ENCODE measurements at places on chromosomes 2 and 18. TPM values are rescaled to one million over a fixed set of nuclear protein-coding genes. Genes with fewer than 3 reads are reported as not detected.

Gene HSBP1L1
- 66.9 TPM for total RNA-seq

Gene FTCDNL1
- total RNA-seq = 4.9 TPM

Gene PAX3
- total RNA-seq = not detected

Gene MATN3
- 1.2 TPM for total RNA-seq

Gene GPC1
- total RNA-seq = 447 TPM

Gene TRMT61B
- total RNA-seq = 26.4 TPM

Gene TMEFF2
- 55.8 TPM for total RNA-seq

Gene ACVR1C
- total RNA-seq = 0.09 TPM

GRCh38 chr2:66766582-66766981 is 331.7 kb downstream of the MEIS1 start:
- DNase-seq = no peak

- DNase-seq = no peak
Observed at GRCh38 chr2:236551471-236552211, 18.0 kb upstream of the ACKR3 start.

DNA sequence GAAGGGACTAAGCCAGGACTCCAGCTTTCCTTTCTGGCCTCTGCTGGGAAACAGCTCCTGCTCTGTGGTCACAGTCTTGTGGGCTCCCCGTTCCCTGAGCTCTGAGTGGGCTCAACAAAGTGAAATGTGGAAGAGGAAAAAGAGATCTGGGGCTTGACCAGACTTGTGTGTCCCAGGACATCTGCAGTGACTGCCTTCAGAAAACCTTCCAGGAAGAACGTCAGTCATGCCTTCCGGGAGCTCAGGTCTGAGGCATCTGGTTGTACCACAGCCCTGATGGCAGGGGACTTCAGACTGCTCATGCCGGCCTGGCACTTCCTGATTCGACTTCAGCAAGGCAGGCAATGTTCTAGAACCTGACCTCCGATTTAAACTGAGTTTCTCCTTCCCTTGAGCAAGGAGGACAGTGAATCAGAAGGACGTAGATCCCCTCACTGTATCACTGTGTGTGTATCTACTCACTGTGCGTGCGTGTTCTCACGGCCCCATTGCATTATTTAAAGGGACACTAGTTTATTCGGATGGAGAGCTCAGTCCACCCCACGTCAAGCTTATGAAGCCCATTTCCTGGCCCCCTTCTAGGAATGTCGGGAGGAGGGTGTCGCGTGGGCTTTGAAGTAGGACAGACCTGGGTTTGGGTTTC is 548 bp upstream of the FBLN7 start:
- DNase-seq = no peak

- DNase-seq = no peak
Observed at GRCh38 chr2:15936277-15937104, 3.9 kb upstream of the MYCN start.

DNA sequence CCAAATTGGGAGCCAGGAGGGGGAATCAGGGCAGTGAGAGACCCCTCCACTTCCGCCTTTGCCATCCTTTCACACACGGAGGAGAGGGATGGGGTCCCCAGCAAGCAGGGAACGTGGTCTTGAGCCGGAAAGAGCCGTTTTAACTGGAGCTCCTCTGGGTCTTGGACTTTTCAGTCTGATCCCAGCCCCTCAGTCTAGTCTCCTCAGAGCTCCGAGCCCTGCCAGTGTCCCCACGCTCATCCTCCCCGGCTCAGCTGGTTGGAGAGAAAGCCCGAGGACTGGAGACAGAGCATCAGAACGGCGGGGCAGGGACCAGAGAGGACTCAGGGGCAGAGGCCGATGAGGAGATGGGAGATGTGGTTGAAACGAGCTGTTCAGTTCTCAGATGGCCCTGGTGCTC is 26.1 kb upstream of the OTOF start:
- no peak for DNase-seq

DNA sequence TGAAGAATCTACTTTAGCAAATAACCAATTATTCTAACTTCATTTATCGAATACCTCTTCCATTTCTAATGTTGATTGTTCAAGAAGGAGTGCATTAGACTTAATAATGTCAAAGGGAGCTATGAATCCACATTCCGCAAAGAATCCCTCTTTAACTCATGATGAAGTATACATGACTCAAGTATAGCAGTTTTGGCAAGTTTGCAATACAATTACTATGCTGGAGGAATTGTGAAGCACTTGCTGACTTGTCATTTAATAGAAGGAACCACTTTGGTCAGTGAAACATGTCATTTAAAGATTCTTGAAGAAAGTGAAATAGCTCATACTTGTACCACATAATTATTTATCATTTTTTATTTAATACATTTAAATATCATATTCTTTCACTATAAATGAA is 125.1 kb downstream of the SLC39A10 start:
- no peak for DNase-seq

DNA sequence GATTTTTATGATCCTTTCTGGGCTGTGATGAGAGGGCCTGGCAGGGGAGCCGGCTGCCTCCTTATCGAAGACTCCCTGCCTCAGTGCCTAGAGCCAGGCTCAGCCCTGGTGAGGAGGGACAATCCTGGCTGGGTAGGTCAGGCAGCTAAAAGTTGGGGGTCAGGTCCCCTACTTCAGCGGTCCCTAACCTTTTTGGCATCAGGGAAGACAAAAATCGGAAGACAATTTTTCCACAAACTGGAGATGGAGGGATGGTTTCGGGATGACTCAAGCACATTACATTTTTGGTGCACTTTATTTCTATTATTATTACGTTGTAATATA is 53.1 kb downstream of the HS1BP3 start:
- no peak for DNase-seq

DNA sequence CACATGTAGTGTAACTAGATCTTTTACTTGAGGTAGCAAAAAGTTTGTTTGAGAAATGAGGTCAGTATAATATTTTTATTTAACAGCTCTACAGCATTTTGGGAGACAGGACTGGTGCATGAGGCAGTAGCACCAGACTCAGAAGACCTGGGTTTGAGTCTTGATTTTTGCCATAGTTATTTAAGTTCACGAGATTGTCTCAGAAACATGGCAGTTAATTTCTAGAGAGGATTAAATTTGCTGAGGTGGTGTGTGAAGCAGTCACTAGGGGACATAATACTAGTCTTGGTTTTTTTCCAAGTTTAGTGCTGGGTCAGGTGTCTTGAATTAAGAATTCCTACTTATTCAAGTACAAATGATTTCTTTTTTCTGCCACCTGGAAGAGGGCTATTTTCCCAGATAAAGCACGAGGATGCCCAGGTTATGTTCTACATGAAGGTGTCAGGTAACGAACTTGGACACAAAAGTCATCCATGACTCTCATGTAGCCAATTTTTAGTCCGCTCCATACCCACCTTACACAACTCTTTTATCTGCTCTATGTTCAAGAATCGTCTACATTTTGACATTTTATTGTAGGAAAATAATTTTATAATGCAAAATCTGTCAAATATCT is 1.4 kb downstream of the MARCHF7 start:
- no peak for DNase-seq

DNA sequence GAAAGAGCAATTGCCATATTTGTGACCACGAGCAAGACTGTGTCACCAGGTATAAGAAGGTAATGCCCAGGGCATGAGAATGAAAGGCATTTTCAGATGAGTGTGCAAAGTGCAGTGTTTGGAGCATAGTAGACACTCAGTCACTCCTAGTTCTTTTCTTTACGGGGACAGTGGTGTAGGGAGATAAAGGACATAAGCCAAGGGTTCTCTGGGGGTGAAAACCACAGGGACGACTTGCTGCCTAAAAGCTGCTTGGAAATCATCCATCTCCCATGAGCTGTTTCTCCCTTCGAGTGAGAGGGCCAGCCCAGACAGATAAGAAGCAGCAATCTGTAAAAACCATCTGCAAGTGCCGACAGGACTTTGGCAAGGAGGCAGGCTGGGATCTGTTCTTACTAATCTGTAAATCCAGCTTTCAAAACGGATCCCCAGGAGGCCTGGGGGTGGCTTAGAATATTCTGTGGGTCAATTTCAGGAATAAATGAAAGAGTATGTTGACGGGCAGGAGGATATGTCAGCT is 221.6 kb downstream of the LPIN1 start:
- peak; percentile 78 for DNase-seq

All from prostate gland (tissue), 2 donors.